ENCODE measurements at places on chromosomes 5 and 9.

GRCh38 chr5:107538331-107538730 lies 132.4 kb downstream of the EFNA5 start:
- DNase-seq = no peak

DNA sequence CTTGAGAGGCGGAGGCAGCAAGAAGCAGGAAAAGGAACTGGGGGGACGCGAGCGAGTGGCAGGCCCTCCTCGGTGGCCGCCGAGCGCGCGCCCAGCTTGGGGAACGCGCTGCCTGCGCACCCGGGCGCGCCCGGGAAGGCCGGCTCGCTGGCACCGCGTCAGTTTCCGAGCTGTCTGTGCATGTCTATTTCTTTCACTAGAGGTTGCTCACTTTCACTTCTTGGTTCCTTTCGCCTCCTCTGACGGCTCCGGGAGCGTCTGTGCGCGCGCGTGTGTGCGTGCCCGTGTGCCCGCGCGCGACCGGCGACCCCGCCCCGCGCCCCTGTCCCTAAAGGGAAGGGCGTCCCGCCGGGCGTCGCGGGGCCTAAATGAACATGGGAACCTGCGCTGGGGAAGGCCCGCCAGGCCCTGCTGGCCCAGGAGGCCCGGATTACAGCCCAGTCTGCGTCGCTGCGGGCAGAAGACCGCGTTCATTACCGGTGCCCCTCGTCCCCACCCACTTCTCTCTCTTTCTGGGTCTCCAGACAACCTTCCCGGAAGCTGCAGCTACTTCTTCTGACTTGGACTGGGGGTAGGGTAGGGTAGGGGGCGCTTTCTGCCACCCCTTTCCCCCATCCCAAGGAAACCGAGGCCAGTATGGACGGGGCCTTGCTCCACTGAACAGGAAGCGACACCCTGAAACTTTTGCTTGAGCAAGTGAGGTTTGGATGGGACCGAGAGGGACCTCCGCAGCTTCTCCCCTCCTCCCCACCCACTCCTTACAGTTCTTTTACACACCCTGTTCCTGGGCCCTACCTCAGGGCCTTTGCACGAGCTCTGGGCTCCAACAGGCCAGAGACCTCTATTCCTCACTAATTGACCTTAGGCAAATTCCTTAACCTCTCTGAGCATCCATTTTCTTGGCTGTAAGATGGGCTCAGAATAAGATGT lies 205.8 kb upstream of the IER5L start:
- DNase-seq = peak; percentile 89

DNA sequence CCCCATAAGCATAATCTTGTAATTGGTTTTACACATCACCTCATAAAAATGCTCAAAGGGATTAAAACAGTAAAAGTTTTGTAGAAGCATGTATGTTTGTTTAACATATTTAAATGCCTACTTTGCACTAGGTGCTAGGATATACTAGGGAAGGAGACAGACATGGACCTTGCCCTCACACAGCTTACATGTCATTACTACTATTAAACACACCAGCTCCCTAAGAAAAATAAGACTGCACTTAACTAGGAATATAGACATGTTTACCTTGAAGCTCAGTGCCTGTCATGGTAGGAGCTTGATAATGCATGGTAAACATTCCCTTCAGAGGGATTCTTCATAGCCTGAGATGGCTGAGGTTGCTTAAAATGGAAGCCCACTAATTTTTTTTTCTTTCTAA lies 6.2 kb downstream of the SHLD3 start:
- DNase-seq = no peak

DNA sequence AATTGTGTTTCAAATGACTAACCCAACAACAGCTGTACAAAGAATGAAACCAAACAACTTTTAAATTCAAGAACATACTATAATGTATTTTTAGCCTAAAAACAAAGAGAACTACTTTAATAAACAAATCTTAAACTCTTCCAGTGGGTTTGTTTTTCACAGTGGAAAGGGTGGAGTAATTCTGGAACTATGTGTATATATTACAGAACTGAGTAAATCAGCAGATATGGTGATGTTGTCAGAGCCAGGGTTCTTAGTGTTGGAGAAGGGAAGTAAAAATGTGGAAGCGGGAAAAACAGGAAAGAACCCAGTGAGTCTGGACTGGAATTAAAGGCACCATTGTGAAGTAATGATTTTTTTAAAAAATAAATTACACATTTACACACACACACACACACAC lies 144.9 kb downstream of the CDK5RAP2 start:
- DNase-seq = no peak

GRCh38 chr5:116225281-116225922 lies 140.6 kb downstream of the COMMD10 start:
- DNase-seq = no peak

DNA sequence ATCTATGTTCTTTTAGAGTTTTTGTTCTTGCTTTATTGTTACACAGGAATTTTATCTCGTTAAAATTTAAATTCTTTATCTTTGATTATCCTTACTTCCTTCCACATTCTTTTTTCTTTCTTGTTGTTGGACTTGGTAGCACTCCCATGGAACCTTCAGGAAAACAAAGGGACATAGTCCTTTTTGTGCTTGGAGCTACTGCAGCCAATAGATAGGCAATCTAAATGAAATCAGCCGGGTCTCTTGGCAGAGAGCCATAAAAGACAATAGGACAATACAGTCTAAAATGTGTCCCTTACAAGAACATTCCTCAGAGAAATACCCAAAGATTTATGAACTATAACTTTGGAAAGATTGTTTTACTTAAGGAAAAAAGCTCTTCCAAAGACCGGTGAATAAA lies 548.1 kb upstream of the C9orf72 start:
- DNase-seq = no peak

DNA sequence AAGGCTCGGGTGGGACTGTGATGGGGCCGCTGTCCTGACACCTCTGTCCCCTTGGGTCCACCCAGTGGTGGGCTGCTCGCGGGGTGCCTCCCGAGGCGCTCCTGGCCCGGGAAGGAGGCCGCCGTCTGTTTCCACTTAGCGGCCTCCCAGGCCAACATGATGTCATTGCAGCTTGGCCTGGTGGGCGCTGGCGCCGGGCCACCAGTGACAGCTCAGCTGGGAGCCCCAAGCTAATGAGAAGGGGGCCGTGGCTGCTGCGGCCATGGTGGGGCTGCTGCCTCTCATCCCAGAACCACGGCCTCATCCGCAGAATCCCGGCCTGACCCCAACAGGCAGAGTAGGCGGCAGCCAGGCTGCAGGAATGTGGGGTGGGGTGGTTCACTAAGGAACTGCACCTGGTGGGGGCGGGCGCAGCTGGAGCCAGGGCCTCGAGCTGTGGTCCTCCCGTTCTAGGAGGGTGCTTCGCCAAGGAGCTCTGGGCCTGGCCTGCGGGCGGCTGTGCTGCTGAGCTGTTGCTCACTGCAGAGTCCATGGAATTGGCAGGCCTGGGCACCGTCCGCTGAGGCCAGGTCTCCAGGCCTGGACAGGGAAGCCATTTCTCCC lies 123.5 kb upstream of the COL5A1 start:
- peak; percentile 82 for DNase-seq

DNA sequence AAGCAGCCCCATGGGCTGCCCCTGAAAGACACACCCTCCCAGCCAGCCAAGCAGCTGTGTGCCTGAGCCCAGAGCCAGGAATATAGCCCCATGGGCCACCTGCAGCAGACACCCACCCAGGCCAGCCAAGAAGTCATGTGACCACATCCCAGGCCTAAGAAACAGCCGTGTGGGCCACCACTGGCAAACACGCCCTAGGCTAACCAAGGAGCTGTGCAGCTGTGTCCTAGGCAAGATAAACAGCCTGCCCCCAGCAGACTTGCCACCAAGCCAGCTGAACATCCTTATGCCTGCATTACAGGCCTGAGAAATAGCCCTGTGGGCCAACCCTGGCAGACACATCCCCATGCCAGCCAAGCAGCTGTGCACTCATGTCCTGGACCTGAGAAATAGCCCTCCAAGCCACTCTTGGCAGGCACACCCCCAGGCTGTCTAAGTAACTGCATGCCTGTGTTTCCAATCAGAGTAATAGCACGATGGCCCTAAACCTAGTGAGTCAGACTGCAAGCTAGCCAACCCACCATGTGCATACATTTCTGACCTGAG lies 143.0 kb downstream of the ADAMTS6 start:
- no peak for DNase-seq

GRCh38 chr5:96440185-96440538 lies 7.1 kb upstream of the PCSK1 start:
- DNase-seq = no peak

DNA sequence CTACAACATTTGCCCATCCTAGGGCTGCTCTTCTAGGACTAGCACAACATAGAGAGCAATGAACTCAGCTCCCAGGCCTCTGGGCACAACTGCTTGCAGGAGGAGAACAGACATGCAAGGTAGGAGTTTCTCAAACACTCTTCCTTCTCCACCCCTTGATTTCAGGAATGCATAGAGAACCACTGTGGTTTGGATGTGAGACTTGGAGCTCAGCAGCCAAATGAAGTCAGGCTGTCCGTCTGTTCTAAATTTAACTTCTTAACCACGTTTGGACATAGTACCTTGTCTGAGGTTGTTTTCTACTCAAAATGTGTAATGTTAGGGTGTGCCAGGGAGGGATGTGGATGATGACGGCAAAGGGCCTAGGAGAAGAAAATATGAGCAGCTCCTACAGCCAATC lies 515.1 kb upstream of the TNC start:
- DNase-seq = peak; percentile 86

GRCh38 chr9:18569941-18570630 lies 96.1 kb downstream of the ADAMTSL1 start:
- no peak for DNase-seq

- no peak for DNase-seq
Measured at GRCh38 chr9:124857533-124858162, 4.1 kb downstream of the RPL35 start.

DNA sequence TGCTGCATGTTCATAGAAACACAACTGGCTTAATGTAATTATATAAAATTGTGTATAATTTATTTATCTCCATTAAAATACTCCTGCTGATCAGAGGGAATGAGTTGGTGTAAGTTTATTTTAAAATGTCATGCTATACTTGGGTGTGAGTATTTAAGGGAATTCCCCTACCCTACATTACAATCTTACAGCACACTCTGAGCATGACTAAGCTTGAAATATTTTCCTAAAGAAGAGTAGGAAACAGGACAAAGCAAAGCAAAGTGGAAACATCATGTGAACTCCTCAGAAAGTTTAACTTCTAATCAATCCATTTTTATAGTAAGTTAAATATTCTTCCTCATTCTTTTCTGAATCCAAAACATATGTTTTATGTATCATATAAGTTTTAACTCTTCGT lies 1271.3 kb downstream of the EFNA5 start:
- DNase-seq = no peak

DNA sequence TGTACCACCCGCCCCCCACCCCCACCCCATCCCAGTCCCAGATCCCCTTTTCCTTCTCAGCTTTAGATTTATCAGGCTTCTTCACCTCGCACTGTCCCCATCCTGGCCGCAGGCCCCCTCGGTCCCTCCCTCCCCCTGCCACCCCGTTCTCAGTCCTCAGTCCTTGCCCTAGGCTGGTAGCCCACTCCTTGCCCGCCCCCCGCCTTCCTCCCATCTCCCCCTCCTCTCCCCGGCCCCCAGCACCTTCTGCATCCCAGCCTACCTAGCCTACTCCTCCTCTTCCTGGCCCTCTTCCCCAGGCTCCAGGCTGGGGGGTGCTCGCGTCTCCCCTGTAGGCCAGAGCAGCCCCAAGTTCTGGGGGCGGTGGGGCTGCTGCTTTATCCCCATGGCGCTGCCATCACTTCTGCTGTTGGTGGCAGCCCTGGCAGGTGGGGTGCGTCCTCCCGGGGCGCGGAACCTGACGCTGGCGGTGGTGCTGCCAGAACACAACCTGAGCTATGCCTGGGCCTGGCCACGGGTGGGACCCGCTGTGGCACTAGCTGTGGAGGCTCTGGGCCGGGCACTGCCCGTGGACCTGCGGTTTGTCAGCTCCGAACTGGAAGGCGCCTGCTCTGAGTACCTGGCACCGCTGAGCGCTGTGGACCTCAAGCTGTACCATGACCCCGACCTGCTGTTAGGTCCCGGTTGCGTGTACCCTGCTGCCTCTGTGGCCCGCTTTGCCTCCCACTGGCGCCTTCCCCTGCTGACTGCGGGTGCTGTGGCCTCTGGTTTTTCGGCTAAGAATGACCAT lies 828 bp downstream of the NPR2 start:
- DNase-seq = no peak

- no peak for DNase-seq
Measured at GRCh38 chr5:99063737-99064136, 134.9 kb upstream of the CHD1 start.

- peak; percentile 24 for DNase-seq
Measured at GRCh38 chr9:4258320-4259090, 41.4 kb downstream of the GLIS3 start.

GRCh38 chr9:92590377-92590776 lies 54.6 kb upstream of the ECM2 start:
- DNase-seq = peak; percentile 74

GRCh38 chr9:88585426-88585825 lies 50.4 kb downstream of the NXNL2 start:
- DNase-seq = no peak

GRCh38 chr9:112341730-112342129 lies 8.3 kb upstream of the PTBP3 start:
- peak; percentile 20 for DNase-seq

DNA sequence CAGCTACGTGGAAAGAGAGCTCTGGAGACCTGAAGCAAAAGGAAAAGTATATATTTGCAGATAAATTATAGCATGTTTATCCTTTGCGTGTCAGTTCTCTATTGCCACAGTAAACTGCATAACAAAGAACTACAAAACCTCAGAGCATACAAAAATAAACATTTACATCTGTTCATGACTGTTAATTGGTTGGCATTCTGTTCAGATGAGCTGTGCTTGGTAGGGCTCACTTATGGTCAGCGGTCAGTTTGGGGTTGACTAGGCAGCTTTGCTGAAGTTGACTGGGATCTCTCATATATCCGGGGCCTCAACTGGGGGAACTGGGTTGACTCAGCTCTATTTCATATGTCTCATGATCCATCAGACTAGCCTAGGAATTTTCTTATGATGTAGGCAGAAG lies 257.7 kb downstream of the TLE1 start:
- DNase-seq = peak; percentile 81

DNA sequence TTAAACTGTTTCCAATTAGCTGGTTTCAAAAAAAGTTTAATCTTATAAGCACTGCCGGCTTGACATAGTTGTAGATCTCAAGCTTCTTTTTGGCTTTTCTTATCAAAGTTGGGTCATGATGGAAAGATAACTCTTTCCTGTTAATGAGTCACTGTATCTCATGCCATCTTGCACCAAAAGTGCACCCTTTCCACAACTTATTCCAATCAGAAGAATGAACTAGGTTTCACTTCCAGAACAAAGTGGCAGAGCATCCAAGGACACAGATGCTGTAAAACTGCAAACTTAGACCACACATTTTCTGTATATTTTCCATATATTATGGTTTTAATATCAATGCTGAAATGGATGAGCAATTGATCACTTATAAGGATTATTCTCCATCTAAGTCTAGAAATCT lies 198.2 kb downstream of the GLIS3 start:
- no peak for DNase-seq

All from AG20443 (cell line).